ENCODE measurements at places on chromosomes 6 and 20.

DNA sequence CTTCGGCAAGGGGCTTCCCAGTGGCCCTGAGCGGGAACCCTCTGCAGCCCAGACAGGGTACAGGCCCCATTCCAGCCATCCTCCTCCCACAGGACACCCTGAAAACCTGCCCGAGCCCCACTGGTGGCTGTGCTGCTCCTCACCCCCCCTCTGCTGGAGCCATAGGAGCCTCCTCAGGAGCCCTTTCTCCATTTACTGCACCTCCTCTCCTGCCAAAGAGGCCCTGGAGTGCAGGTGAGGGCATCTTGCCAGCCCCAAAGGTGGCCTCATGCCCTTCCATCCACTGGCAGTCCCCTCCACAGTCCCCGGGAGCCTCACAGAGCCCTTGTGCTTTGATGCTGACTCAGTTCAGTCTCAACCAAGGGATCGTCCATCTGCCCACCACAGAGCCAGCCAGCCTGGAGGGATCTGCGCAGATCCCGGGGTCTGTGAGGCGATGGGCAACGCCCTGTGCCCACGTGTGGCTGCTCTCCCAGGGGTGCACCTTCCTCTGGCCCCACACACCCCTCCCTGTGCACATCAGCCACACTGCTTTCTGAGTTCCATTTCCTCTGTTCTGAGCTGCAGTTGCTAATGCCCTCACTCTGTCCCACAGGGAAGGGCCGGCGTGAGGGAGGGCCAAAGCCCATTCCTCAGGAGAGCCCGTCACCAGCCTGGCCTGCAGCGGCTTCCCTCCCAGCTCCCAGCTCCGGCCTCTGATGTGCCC lies 228.5 kb downstream of the DLL1 start:
- DNase-seq: no peak

- no peak for DNase-seq
Measured at GRCh38 chr6:90044833-90045381, 150.6 kb downstream of the GJA10 start.

DNA sequence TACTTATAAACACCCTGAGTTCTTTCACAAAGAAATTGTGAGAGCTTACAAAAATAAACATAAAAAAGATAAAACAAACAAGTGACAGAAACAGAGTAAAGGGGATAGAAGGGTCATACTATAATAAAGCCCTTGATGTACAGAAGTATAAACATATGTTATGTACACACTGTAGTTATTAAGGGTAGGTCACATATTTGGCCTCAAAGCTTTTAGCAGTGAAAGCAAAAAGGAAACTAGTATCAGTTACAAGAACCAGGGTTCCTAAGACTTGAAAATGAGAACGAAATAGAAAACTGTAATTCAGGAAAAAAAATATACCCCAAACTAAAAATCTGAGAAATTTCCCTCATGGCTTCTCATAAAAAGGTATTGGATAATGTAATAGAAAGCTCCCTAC lies 380.6 kb downstream of the HDGFL1 start:
- no peak for DNase-seq

DNA sequence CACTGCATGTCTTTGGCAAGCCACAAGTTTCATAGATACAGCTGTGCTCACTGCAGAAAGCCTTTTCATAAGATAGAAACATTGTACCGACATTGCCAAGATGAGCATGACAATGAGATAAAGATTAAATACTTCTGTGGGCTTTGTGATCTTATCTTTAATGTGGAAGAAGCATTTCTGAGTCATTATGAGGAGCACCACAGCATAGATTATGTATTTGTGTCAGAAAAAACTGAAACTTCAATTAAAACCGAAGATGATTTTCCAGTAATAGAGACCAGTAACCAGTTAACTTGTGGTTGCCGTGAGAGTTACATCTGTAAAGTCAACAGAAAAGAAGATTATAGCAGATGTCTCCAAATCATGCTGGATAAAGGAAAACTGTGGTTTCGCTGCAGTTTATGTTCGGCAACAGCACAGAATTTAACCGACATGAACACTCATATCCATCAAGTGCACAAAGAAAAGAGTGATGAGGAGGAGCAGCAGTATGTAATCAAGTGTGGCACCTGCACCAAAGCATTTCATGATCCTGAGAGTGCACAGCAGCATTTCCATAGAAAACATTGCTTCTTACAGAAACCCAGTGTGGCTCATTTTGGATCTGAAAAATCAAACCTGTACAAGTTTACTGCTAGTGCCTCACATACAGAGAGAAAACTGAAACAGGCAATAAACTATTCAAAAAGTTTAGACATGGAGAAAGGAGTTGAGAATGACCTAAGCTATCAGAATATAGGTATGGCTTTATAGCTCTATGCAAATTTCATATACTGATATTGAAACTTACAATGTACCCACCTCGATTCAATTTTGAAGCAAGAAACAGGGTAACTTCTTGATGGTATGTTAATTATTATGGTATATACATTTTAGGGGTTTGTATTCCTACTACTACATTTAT lies 23.9 kb upstream of the BAG2 start:
- no peak for DNase-seq

- no peak for DNase-seq
Measured at GRCh38 chr6:88168362-88168761, 2.2 kb upstream of the CNR1 start.

DNA sequence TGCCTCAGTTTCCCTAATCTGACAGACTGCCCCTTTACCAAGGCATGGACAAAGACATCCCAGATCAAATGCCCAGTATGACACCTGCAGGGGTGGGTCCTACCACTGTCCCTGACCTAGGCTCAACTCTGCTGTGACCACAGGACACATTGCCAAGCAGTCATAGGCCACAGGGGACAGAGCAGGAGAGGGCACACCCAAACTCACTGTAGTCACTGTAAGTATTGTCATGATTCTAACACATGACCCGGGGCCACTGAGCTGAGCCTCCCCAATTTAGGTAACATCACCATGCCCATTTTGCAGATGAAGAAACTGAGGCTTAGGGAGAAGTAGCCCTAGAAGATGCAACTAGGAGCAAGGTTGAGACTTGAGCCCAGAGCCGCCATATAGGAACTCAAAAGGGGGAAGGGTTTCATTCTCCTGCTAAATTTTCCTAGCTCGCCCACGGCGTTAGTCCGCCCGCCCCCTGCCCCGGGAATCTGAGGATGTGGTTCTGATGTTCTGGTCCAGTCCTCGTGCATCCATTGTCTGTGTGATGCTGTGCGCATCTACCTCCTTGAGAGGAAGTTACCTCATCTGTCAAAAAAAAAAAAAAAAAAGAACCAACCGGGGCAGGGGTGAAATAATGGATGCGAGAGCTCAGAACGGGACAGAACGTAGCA lies 44.8 kb downstream of the PMEPA1 start:
- no peak for DNase-seq

DNA sequence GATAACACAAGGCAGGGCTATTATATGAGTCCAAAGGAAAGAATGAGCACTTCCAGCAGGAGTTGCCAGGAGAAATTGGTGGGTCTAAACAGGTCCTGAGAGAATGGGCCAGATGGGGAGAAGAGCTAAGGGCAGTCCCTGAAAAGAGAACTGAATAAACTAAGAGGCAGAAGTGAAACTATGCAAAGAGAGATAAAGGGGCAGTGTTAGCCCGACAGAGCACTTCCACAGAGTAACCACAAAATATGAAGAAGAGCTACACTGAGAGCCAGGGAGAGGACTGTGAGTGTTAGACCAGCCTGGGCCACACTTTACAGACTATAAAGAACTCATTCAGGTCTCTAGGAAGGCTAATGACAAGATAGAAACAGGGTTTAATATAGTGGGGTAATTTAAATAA lies 43.8 kb downstream of the RALGAPA2 start:
- DNase-seq: no peak

DNA sequence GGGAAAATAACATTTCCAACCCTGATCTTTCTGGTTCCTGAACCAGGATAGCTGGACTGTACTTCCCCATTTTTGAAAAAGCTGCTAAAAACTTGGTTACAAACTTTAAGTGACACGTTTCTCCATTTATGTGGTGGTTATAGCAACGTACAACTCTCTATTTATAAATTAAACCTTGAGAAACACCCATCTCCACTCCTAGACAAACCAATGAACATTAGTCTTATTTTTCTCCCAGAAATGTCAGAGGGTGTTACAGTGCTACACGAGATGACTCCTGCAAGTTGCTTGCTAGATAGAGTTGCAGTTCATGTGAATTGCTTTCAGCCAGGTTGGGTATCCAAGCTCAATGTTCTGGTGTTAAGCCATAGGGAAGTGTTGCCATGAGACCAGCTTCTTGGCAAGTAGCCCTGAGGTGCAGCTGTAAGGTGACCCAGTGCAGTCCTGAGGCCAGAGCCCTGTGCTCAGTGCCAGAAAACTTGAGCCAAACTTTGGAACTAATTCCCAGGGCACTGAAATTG lies 51.3 kb upstream of the REV3L start:
- no peak for DNase-seq

- no peak for DNase-seq
Measured at GRCh38 chr6:108009894-108010293, 51.9 kb upstream of the SEC63 start.

DNA sequence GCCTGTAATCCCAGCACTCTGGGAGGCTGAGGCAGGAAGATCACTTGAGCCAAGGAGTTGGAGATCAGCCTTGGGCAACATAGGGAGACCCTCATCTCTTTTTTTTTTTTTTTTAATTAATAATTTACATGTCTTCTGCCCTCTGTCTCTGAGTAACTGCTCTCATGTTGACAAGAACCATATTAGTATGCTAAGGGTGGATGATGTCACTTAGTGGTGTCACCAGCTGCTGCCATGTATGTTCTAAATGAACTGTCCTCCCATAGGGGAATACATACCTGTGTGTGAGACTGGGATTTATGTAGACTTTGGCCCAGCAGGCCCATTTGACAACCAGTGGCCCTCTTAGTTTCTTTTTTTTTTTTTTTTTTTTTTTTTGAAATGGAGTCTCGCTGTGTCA lies 65.6 kb downstream of the SCAND1 start:
- DNase-seq: no peak

DNA sequence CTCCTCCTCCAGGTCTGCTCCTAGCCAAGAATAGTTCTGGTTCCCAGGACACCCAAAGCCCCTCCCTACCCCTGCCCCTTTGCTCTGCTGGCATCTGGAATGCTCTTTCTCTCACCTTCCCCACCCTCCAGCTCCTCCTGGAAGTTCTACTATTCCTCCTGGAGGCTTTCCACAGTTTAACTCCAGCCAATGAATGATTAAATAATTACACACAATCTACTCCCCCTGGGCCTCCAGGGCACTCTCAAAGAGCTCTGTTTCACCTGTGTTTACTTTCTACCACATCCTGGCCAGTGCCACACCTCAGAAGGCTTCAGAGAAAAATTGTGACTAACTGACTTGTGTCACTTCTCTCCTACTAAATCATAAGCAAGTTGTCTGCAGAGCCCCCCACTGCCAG lies 36.2 kb downstream of the GCM1 start:
- no peak for DNase-seq

DNA sequence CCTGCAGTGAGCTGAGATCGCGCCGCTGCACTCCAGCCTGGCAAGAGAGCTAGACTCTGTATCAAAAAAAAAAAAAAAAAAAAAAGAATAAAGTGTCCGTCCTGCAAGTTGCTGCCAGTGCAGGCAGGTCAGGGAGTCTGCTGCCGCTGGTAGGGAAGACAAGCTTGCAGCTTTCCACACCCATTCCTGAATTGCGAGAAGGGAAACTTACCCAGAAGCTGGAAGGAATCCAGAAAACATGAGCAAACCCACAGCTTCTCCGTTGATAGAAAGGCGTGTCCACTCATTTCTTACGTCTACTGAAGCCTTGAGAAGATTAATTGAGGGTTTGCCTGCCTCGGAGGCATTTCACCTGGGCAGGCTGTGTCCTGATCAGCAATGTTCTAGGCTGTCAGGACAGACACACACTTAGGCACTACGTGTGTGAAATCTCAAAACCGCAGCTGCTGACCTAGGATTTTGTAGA lies 61.6 kb upstream of the DSP start:
- no peak for DNase-seq

- no peak for DNase-seq
Measured at GRCh38 chr20:4875578-4876067, 125.7 kb downstream of the SLC23A2 start.

GRCh38 chr20:20276811-20277530 lies 90.9 kb upstream of the INSM1 start:
- DNase-seq: no peak

DNA sequence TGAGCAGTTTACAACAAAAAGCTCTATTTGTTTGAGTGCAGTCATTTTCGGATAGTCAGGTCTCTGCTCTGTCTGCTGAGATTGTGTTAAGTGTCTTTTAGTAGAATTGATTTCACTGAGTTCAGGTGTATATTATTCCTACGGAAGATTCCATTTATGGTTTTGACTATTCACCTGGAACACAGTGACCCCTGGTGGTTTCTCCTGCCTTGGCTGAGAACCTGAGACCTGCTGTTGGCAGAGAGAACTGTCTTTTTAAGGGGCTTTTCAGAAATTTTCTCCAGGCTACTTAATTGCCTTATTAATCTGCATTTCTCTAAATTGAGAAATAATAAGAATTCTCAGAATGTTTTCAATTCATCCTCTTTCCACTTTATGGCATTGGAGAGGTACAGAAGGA lies 508.0 kb downstream of the TBC1D32 start:
- no peak for DNase-seq

- no peak for DNase-seq
Measured at GRCh38 chr6:48389146-48390043, 278.4 kb upstream of the PTCHD4 start.

GRCh38 chr20:6122873-6123648 lies at the start of gene FERMT1:
FERMT1 (minus strand) TSS chr20:6123030; CDS start chr20:6119554, 3,476 bp downstream.
- DNase-seq: no peak

GRCh38 chr6:3962291-3963280 lies 113.4 kb downstream of the FAM50B start:
- no peak for DNase-seq

DNA sequence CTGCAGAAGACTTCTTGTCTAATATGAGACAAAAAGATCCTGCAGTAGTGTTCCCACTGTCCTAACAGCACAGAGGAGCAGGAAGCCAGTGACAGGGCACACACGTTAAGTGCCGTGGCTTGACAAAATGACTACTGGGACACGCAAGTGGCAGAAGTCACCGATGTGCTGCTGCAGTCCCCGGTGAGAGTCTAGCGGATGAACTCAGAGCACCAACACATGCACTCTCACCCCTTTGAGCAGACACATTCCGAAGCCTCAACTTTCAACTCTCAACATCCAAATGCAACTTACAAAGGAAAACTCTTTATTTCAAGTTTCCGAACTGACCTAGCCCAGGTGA lies 898 bp downstream of the LAMA4 start:
- DNase-seq: no peak
